ENCODE measurements at places on chromosomes 5 and 9. TPM values are rescaled to one million over a fixed set of nuclear protein-coding genes. Genes with fewer than 3 reads are reported as not detected.

- DNase-seq = no peak
Measured at GRCh38 chr5:14179446-14179845, 36.3 kb downstream of the TRIO start.

DNA sequence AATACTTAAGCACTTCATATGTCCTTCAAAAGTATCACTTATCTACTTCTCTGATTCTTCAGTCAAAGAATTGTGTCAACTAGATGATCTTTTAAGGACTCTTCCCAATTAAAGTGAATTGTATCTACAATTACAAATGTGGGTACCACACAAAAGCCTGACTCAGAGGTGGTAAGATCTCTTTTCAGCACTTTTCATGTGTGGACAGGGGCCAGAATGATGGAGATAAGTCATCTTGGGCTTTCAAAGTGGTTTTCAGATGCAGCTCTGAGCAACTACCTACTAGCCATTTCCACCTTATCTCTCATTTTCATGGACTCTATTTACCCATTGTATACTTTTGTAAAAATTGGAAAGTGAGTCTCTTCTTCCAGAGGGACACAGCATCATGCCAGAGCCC lies 8.4 kb downstream of the COX7C start:
- no peak for DNase-seq

DNA sequence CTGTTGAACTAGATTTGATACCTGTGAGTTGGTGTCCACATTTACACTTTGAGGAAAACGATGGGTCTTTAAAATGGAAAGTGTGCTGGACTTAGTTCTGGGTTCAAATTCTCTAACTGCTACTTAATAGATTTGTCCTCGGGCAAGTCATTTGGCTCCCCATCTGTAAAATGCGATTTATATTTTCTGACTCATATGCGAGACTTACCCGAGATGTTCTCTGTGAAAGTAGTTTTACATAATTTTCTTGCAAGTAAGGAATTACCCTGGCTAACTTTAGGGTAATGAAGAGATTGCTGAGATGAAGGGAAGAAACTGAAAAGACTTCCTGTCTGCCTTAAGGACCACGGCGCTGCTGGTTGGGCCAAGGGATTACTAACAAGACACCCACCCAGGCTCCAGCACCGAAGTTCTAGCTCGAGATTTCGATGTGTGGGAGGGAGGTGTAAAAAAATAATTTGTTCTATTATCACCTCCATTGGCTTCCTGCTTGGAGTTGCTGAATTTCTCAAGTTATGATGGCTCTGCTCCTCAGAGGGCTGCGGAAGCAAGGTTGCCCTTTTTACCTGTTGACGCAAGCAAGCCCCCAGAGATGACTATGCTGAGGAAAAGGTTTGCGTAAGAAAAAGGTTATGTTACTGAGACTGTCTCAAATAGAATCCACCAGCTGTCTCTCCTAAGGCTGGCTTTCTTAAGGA lies 24.1 kb downstream of the PCSK1 start:
- no peak for DNase-seq

DNA sequence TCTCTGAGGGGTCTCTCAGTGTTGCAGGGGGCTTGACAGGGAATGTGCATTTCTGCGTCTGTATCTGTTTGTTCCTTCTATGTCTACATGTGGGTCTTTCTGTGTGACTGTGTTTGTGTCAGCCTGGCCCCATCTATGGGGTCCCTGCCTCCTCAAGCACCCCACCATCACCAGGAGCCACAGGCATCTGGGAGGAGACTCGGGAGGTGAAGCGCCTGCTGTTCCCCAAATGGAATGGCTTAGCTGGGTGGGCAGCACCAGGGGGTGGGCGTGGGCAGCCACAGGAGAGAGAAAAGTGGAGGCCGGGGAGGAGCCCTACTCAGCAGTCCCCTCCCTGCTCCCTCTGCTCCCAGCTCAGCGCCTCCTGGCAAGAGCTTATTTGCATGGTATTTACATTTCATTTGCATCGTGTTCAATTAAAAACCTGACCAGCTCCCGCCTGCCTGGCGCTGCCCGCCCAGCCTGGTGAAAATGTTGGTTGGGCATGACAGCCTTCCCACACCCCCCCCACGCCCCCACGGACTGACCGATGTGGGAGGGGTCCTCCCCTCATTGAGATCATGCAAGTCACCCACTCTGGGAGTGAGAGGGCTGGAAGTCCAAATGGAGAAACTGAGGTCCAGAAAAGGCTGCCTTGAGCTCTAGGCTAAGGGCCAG lies 50.5 kb downstream of the CXXC5 start:
- peak; percentile 69 for DNase-seq

- DNase-seq = no peak
Measured at GRCh38 chr5:78566747-78567425, 81.7 kb downstream of the LHFPL2 start.

GRCh38 chr9:14302405-14302804 lies 11.5 kb downstream of the NFIB start:
- no peak for DNase-seq

GRCh38 chr5:14872070-14872989 lies 752 bp upstream of the ANKH start:
- peak; percentile 76 for DNase-seq

DNA sequence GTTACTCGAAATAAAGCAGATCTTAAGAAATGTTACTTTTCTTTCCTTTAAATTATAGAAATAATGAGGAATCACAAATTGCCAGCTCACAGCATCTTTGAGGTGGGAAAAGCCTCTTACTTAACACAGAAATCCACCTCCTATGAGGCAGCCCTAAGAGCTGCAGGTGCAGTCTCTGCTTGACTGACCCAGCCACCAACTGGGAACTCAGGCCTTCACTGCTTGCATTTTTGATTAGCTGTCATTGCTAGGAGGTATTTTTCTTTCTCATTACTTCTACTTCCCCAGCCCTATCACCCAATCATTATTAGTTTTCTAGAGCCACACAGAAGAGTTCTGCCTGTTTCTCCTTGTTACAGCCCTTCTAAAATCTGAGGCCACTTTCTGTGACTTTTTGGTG lies 416.5 kb upstream of the KLF4 start:
- DNase-seq = no peak

DNA sequence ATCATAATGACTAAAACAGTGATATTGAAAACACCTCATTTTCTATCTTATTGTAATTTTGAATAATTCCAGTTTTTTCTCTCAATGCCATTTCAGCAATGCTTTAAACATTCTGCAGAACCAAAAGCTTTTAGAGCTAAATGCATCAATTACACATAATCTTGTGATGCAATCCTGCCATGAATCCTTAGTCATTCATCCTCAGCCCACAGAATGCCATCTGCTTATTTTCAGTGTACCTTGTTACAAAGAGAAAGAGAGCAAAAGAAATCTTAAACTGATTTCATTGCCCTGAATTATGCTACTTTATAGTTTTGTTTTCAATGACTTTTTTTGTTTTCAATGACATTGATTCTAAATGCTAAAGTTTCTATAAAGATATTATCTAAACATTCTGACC lies 1234.8 kb upstream of the C9orf72 start:
- DNase-seq = no peak

DNA sequence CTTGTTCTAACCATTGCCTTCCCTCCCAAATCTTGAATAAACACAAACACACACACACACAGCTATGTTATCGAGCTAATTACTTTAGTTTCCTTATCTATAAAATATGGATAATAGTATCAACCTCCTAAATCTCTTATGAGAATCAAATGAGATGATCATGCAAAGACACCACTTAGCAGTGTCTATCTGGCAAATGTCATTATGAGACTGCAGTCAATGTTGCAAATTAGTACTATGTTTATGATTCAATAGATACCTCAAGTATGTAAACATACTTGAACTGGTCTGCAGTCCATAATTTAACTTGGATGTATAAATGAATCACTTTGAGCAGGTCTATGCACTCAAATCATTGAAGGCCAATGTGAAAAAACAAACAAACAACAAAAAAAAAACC lies 22.2 kb upstream of the ERAP2 start:
- DNase-seq = no peak

GRCh38 chr5:67293226-67293625 lies 96.6 kb upstream of the CD180 start:
- DNase-seq = no peak

- no peak for DNase-seq
Measured at GRCh38 chr5:57327561-57328367, 153.9 kb downstream of the GPBP1 start.

DNA sequence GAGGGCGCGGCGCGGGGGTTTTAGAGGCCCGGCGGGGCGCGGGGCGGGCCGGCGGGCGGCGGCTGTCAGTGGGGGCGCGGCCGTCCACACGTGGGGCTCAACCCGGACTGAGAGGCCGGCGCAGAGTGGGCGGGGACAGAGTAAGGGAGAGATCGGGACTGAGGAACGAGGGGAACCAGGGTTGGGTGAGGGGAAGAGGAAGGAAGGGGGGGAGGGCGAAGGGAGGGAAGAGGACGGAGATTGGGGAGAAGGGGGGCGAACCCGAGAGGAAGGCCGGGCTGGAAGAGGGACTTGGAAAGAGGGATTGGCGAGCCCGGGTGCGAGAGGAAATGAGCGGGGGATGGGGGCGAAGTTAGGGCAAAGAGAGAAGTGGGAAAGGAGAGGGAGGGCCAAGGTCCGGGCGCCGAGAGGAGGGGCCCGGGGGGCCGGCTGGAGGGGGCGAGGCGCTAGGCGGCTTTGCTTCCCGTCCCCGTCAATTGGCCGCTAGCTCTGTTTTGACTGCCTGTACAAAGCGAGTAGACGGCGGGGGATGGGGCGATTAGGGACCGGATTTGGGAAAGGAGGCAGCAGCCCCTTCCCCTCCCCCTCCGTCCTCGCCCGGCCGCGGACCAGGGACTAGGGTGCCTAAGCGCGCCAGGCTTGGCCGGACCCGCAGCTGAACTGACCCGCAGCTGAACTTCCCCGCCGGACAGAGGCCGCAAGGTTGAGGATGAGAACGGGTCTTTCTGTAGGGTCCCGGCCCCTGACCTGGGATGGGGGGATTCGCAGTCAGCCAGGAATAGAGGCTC lies 399 bp upstream of the FBN2 start:
- DNase-seq = peak; percentile 44

DNA sequence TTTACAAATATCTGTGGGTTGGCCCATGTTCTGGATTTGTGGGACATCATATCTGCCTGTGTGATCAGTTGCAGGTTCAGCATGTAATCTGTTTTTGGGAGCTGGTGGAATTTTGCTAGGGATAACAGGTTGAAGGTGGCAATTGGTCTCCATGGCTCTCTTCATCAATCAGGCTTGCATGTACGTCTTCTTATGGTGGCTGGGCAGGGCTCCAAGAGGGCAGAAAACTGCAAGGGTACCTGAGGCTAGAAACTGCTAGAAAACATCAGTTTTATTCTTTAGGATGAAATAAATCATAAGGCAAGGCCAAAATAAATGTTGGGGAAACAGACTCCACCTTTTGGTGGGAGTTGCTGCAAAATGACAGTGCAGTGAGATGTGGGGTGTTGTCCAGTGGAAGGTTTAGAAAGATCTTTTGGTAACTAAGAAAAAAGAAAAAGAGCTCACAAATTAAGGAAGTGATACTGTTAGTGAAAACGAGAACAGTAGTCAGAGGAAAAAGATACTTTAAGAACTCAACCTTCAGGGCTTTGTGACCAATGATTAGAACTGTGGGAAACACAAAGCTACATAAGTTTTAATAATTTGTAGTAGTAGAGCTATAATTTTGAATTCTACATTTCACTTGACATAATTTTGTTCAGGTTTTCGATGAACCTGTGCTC lies 300.7 kb upstream of the IZUMO3 start:
- DNase-seq = no peak

DNA sequence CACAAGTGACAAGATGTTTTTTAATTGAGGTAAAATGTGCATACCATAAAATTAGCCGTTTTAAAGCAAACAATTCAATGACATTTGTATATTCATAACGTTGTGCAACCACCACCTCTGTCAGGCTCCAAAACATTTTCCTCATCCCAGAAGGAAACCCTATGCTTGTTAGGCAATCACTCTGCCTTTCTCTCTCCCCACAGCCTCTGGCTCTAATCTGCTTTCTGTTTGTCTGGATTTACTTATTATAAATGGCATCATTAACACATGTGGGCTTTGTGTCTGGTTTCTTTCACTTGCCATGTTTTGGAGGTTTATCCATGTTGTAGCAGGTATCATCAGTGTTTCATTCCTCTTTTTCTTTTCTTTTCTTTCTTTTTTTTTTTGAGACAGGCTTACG lies 1.4 kb upstream of the N4BP3 start:
- DNase-seq = no peak

DNA sequence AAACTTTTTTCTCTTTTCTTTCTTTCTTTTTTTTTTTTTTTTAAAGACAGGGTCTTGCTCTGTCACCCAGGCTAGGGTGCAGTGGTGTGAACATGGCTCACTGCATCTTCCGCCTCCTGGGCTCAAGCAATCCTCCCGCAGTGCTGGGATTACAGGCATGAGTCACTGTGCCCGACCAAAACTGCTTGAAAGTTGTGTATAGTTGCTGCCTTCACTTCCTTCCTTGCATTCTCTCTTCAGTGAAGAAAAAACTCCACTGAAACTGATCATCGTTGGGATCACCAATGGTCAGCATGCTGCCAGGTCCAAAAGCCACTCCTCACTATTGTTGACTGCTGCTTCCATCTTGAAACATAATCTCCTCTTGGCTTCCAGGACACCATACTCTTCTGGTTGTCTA lies 66.6 kb upstream of the CTNNA1 start:
- DNase-seq = no peak

GRCh38 chr5:171477101-171477500 lies 57.7 kb downstream of the FGF18 start:
- no peak for DNase-seq

- no peak for DNase-seq
Measured at GRCh38 chr9:123637606-123637944, 281.6 kb downstream of the CRB2 start.

- peak; percentile 37 for DNase-seq
Measured at GRCh38 chr9:93598647-93599241, 22.4 kb downstream of the PHF2 start.

DNA sequence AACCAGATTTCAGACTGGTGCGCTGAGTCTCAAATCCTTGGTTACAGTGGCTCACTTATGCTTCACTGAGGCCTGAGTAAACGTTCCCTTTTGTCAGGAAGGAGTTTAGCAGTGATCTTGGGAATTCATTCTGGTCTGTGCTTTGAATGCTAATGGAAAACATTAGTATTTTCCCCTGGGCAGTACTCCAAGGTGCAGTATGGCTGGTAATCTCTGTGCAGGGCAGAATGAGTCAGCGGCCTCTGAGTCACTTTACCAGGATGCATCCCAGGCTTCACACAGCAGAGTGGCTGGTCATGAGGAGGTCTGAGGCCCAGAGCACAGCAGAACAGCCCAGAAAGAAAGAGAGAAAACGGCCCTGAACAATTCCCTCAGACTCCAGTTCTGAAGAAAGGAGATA lies 54.0 kb downstream of the PCA3 start:
- DNase-seq = peak; percentile 60

- DNase-seq = peak; percentile 86
Measured at GRCh38 chr9:95127249-95128176, 190.0 kb downstream of the FANCC start.

The IRF1 gene
- 87.8 TPM for total RNA-seq

The PPP2R2B gene
- total RNA-seq = 0.93 TPM

The ADRB2 gene
- 0.94 TPM for total RNA-seq

The SCGB3A1 gene
- not detected for total RNA-seq

The FCN2 gene
- total RNA-seq = not detected

The C8G gene
- 5.3 TPM for total RNA-seq

The STPG3 gene
- not detected for total RNA-seq

The MEIKIN gene
- not detected for total RNA-seq

The TNC gene
- total RNA-seq = 5.0 TPM

The SHC3 gene
- 0.58 TPM for total RNA-seq

The MUSK gene
- 0.94 TPM for total RNA-seq

The FAM78A gene
- total RNA-seq = 1.5 TPM

The JAKMIP2 gene
- total RNA-seq = 0.17 TPM

The OGN gene
- total RNA-seq = 3.2 TPM

The ABCA1 gene
- total RNA-seq = 11.2 TPM

The PCDHGA2 gene
- total RNA-seq = 0.50 TPM

Data from colonic mucosa (tissue), 4 donors.